ENCODE measurements at places on chromosomes 6 and 20.
A peak's percentile ranks its signal among the peaks of the same experiment; 100 is the strongest.

DNA sequence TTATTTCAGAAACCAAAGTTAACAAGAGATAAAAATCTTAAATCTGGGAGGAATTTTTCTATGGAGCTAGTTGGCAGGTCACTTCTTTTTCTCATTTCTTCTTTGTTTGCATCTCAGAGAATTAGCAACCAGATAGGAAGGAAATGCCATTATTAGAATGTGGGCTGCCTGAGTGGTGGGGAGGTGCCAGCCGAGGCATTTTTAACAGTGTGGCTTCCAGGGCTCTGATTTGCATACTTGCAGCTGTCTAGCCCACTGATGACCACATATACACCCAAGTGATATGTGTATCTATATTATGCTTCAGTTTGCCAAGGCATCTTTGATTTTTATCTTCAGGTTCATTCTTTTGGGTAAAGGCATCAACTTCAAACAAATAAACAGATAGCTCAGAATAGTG lies 206.7 kb downstream of the CLIC5 start:
- no peak for DNase-seq

DNA sequence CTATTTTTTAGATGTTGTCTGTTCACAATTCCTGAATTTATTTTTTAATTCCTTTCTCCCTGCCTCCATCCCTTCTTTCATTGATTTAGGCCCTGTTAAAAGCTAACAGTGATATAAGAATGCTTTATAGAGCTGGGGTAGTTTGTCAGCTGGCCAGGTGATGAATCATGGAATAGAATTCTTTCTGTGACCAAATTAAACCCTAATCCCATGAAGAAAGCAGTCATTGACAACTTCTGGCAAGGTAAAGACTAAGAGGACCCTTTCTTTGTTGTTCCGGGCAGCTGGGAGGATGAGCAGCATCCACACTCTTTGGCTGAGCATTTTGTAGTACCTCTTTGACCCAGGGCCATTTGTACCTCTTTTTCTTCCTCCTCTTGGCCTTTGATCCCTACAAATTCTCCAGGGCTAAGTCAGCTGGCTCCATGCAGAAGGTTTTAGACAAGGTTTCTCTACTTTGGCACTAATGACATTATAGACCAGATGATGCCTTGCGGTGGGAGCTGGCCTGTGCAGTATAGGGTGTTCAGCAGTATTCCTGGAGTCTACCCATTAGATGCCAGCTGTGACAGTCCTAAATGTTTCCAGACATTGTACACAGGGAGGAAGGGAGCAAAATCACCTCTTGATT lies 102.9 kb downstream of the SLX4IP start:
- DNase-seq: peak; percentile 74

GRCh38 chr6:85431271-85431670 lies 18.6 kb upstream of the NT5E start:
- no peak for DNase-seq

DNA sequence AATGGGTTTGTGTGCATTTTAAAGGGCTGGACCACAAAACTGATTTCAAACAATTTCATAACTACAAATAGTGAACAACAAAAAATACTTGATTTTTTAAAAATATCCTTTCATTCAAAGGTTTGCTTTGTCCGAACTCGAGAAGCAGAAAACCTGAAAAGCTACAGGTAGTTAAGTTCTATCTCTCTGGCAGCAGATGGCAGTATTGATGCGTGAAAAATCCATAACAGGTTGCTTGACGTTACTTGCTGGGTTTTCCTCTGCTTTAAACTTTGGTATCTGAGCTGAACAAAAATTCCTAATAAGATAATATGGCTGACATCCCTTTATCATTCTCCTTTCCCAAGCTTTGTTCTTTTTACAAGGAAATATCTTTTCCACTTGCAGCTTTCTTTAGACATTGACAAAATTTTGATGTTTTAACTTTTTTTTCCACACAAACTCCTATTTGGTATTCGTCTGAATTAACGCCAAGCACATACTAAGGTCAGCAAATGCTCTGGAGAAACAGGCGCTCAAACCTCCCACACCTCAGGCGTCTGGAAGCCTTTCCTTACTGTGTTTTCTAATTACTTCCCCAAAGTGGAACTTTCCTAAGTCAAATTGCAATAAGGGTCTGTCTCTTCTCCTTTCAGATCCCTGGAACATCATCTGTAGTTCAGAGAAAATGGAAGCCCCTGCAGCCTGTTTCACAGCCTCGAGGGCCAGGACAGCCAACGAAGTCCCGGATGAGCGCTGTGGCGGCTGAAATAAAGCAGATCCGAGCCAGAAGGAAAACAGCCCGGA lies 50.3 kb upstream of the GFRAL start:
- DNase-seq: peak; percentile 63

DNA sequence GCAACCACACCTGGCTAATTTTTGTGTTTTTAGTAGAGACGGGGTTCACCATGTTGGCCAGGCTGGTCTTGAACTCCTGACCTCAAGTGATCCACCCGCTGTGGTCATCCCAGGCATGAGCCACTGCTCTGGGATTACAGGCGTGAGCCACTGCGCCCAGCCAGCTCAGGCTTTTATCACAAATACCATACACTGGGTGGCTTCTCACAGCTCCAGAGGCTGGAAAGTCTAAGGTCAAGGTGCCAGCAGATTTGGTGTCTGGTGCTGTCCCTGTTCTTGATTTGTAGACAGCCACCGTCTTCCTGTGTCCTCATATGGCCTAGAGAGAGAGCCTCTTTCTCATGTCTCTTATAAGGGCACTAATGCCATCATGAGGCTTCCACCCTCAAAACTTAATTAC lies 25.9 kb downstream of the SHLD1 start:
- DNase-seq: no peak

DNA sequence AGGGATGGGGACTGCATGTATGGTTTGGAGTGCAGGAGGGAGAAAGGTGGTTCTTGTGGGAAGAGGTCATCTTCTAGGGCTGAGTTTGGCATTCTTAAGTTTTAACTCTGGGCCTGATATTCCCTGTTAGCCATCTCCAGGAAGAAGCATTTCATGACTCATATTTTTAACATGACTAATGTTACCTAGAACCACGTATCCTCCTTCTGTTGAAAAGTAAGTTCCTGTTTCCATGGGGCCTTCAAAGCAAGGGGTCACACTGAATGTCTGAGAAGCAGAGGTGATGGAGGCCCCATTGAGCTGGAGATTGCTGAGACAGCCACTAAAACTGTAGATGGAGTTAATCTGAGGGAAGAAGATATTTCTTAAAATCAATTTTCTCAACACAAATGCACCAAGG lies 30.2 kb downstream of the FAM229B start:
- peak; percentile 76 for DNase-seq

- DNase-seq: peak; percentile 33
Observed at GRCh38 chr6:138509371-138509770, 10.1 kb upstream of the NHSL1 start.
